ENCODE measurements at places on chromosomes 4 and X.
A peak's percentile ranks its signal among the peaks of the same experiment; 100 is the strongest.

DNA sequence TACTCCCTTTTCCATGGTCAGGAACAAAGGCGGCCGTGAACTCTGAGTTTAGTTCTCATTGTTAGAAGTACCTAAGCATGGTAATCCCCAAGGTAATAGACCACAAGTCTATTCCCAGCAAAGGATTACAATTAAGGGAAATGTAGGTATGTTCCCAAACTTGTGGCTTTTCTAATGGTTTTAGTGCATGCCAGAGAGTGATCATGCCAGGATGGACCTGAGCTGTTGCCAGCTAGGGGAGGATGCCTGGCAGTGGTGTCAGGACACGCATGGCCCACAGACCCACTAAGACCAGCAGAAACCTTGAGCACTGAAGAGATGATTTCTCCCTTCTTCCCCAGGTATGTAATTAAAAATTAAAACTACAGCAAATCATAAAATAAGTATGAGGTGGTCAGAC, 60.8 kb downstream of the COQ2 start:
- DNase-seq, result no peak

DNA sequence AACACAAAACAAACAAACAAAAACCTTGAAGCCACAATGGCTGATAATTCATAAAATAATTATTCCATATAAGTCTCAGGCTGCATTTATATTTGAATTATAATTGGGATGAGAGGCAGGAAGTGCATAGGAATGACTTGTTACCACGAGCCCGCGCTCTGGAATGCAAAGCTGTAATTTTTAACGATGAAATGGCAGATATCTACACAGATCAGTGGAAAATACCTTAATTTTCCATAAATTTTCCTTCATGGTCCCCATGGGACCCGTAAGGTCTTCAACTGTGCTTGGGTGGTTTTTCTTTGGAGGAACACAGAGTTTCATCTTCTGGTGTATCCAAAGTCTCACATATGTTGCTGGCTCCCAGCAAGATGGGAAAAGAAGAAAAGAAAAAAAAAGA, 226.8 kb downstream of the SHOX start:
- peak; percentile 80 for DNase-seq

DNA sequence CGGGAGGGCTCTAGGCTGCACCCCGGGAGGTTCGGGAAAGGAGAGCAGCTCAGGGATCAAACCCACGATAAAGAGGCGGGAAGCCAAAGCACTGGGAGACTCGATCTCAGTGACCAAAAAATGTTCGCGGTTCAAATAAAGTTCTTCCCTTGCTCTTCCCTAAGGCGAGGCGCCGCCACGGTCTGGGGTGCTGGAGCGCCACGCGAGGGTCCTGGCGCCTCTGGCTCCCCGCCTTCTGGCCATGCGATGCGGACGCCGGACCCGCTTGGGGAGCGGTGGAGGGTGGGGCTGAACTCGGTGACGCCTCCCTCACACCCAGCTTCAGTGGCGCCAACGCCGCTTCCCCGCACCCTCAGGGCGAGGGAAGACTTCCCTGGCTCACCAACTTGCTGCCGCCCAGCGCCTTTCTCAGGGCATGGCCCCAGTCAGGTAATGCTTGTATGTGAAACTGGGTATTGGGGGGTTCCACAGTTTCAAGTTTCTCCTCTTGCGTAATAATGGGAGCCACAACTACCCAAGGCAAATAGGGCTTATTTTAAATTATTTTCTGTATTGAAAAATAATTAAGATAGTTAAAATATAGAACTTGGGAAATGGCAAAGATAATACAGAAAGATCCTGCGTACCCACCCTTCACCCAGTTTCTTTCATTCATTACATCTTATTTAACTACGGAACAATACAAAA, at the start of gene QRFPR:
TSS of gene QRFPR (minus strand) at position 243 of the 687 bp plus-strand sequence. CDS start 371 bp downstream, outside the sequence.
- DNase-seq, result no peak

DNA sequence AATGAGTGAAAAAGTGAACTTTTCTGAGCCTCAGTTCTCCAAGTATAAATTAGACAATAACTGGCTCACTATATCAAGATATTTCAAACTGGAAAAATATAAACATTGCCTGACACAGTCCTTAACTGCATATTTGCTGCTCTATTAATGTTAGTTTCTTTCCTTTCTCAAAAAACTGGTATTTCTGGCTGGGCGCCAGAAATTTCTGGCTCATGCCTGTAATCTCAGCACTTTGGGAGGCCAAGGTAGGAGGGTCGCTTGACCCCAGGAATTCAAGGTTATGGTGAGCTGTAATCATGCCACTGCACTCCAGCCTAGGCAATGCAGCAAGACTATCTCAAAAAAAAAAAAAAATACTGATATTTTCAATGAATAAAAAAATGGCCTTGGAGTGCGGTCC, 227.0 kb downstream of the MAGEB17 start:
- peak; percentile 12 for DNase-seq
